ENCODE measurements at places on chromosomes 12 and 14.

DNA sequence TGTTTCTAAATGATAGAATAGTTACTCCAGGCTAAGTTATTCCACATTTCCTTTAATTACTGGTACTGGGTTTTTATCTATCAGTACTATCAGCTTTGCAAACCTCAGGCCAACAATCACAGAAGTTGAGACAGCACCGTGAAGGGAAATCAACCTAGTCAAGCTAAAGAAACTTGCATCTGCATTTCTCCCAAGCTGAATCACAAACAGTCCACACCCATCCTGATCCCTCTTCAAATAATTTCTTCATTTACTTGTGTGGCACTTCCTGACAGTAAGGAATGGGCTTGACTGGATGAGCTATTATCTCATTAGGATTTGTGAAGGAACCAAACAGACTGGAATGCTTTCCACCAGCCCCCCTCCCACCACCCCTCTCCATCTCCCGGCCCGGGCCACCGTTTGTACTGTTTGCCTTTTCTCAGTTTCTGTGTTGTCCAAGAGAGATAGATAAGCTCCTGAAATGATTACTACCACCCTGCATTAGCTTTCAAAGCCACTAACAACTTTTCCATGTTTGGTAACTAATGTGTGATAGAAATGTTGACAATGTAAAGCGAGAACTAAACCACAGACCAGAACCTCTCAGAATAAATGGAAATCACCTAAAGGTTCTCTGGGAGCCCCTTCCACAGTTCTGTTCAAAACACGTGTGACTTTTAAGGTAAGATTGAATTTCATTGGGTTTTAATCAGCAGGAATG, 236.3 kb downstream of the SLC25A21 start:
- no peak for DNase-seq

- DNase-seq: no peak
Observed at GRCh38 chr14:99201351-99202073, 70.5 kb downstream of the BCL11B start.

- no peak for DNase-seq
Observed at GRCh38 chr14:30559638-30560091, 707 bp downstream of the G2E3 start.

GRCh38 chr12:9365296-9365695, 157.1 kb upstream of the PZP start:
- DNase-seq: no peak

GRCh38 chr12:55847603-55848291, 5.0 kb upstream of the MMP19 start:
- no peak for DNase-seq

- no peak for DNase-seq
Observed at GRCh38 chr12:15171012-15171655, 50.1 kb downstream of the RERG start.

DNA sequence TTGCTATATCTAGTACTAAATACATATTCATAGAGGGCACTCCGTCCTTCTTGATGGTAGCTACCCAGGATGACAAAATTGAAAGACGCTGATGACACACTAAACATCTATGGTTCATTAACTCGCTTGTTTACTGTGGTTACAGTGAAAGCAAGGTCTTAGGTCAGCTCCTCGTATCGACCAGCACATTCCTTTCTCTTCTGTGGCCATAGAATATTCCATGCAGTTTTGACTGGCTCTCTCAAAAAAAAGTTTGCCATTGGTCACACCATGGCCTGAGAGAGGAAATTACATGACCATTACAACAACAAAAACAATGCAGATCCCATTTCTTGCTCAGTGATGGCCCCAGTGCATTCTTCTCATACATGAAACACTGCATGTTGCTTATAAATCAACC, 411.4 kb upstream of the SOX5 start:
- no peak for DNase-seq

DNA sequence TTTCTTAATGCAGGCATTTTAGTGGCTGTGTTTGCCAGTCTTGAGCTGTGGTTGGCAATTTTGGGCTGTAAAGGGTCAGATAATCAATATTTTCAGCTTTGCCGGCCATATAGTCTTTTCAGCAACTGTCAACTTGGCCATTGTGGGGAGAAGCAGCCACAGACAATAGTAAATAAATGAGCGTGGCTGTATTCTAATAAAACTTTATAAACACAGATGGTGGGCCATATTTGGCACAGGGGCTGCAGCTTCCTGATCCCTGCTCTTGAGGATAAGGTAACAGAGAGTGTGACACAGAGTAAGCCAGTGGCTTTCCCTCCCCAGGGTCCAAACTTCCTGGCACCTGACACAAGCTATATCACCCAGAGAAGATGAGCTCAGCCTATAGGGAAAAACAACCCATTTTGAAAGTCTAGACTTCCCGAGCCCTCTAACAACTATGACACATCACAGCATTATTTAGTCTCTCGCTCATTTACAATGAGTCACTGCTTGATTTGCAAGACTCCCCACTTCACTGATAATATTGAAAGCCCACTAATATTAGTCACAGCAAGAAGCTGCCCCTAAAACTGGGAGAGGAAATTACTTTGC, 163.1 kb upstream of the TMPO start:
- no peak for DNase-seq

GRCh38 chr14:63705561-63706070, 22.2 kb downstream of the SGPP1 start:
- DNase-seq: no peak

DNA sequence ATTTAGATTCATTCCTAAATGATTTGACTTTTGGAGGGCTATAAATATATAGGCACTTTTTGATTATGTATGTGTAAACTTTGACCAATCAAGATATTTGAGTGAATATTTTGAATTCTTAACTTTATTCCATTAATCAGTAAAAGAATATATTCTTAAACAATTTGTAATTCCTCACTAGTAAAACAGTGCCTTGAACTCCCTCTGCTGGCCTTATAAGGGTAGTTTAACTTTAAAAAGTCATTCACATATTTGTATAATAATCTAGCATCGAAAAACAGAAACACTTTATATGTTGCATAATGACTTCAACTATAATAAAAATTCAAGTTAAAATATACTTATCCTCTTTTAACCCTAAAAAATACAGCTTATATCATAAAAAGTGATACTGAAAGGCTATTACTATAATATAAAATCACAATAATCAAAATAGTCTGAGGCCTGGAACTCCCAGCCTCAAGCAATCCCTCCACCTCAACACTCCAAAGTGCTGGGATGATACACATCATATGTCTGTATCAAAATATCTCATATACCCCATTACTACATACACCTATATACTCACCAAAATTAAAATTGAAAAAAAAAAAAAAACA, 31.2 kb downstream of the CCDC59 start:
- no peak for DNase-seq

GRCh38 chr12:96212456-96213375, 18.5 kb downstream of the ELK3 start:
- DNase-seq: no peak

DNA sequence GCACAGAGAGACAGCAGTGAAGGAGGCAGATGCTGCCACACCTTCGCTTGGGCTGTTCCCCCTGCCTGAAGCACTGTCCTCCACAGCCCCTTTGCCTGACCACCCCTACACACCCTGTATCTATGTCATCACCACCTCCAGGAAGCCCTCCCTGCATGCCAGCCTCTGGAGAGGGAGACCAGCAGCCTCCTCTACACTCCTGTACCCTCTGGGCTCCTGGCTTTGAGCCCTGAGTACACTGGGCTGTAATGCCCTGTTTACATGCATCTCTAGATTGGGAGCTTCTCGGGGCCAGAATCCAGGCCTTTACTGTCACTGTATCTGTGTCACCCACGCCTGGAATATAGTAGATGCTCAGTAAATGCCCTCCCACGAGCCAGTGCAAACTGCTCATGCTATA, 5.9 kb upstream of the TMEM119 start:
- DNase-seq: no peak

DNA sequence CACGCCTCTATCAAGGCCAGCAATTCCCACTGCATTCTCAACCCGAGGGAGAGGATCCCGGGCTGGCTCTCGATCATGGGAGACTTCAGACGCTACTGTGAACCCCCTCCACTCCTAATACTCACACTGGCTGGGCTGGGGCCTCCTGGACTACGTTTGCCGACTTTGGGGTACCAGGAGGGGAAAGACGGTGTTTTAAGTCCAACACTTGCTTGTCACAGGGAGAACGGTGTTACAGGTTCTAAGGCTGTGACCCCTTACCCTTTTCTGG, 463 bp downstream of the NACA start:
- DNase-seq: no peak

- no peak for DNase-seq
Observed at GRCh38 chr12:31369712-31370521, 44.0 kb upstream of the SINHCAF start.

DNA sequence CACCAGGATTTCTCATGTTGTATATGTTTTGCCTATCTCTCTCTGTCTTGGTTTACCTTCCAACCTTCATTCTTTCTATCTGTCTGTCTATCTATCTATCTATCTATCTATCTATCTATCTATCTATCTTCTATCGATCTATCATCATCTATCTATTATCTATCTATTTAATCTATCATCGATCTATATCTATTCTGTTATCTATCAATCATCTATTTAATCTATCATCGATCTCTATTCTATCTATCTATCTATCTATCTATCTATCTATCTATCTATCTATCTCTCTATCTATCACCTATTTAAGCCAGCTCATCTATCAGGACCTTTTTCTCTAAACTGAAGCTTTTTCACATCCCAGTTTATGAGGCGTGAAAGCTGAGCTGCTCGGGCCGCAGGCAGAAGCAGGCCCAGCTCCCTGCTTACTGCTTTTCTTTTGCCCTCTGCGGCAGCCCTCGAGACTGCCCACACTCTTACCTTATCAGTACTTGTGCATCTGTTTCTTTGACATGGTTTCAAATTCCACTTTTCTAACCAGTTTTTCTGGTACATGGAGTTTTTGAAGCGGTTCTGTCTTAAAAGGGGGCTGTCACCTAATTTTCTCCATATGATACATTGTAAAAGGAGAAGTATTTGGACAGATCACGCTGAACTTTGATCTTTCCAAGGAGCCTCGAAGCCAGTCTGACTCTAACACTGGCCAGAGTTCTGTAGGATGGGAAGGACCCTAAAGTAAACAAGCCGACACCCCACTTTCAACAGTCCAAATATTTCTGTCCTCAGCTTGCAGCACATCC, 44.4 kb upstream of the GSG1 start:
- no peak for DNase-seq

GRCh38 chr12:11656550-11656949, 7.1 kb downstream of the ETV6 start:
- DNase-seq: no peak

GRCh38 chr12:91890742-91891141, 254.9 kb downstream of the BTG1 start:
- no peak for DNase-seq

GRCh38 chr12:106914796-106915634, 40.7 kb upstream of the TMEM263 start:
- peak; percentile 3 for DNase-seq

GRCh38 chr14:31770271-31770670, 209.1 kb downstream of the NUBPL start:
- DNase-seq: no peak

DNA sequence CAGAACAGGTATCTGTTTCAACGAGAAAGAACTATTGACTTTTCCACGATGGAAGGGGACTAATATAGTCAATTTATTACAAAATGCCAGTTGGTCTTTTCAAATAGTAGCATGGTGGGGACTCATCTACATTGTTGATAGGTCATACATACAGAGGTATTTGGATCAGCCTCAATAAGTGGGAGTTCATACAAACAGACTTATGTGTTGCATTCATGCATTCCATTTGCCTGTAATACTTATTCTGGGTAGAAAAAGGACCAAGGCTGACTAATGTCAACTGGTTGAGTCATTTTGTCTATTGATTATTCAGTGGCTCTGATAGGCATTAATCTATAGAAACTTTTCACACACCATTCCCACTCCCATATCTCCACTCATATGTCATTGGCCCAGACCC, 41.5 kb upstream of the GLIPR1 start:
- no peak for DNase-seq

GRCh38 chr12:82517027-82517426, 158.7 kb downstream of the METTL25 start:
- no peak for DNase-seq

Data from stimulated activated CD4-positive, alpha-beta T cell treated with anti-CD3 and anti-CD28 coated beads, TNF-alpha, amount 100 ng/mL, for 24 hours (primary cell).